ENCODE measurements at places on chromosomes 12 and 14. TPM values are rescaled to one million over a fixed set of nuclear protein-coding genes. Genes with fewer than 3 reads are reported as not detected.

The TXNRD1 gene
- total RNA-seq: 88.1 TPM

The RPL10L gene
- total RNA-seq: not detected

The PWP1 gene
- 13.1 TPM for total RNA-seq

The ASB2 gene
- total RNA-seq: 166 TPM

The CELA1 gene
- total RNA-seq: not detected

The OR6C76 gene
- total RNA-seq: not detected

The SCNN1A gene
- total RNA-seq: not detected

The BDKRB1 gene
- total RNA-seq: not detected

The NELL2 gene
- 1.2 TPM for total RNA-seq

The HSP90AA1 gene
- 351 TPM for total RNA-seq

The EXOC3L4 gene
- not detected for total RNA-seq

The SLC10A1 gene
- not detected for total RNA-seq

The PSEN1 gene
- total RNA-seq: 44.1 TPM

The POTEG gene
- total RNA-seq: not detected

The ANO2 gene
- 12.7 TPM for total RNA-seq

The NEUROD4 gene
- not detected for total RNA-seq

The NGB gene
- total RNA-seq: not detected

The PLXNC1 gene
- 3.5 TPM for total RNA-seq

The COX8C gene
- total RNA-seq: 2.0 TPM

The GALNT9 gene
- not detected for total RNA-seq

The GDF3 gene
- total RNA-seq: not detected

The LPAR5 gene
- 4.3 TPM for total RNA-seq

The CACNA1C gene
- 196 TPM for total RNA-seq

The CDC42BPB gene
- total RNA-seq: 58.9 TPM

The WNT5B gene
- 0.65 TPM for total RNA-seq

The ITPR2 gene
- 11.8 TPM for total RNA-seq

The ALG10 gene
- total RNA-seq: 4.4 TPM

The LTB4R gene
- total RNA-seq: 1.5 TPM

The MYL2 gene
- 11,547 TPM for total RNA-seq

The STAT2 gene
- total RNA-seq: 37.1 TPM

The SPPL3 gene
- total RNA-seq: 16.1 TPM

The KRT72 gene
- not detected for total RNA-seq

The ACSM4 gene
- not detected for total RNA-seq

The IPO8 gene
- total RNA-seq: 20.4 TPM

The IL23A gene
- total RNA-seq: not detected

The FGF6 gene
- total RNA-seq: not detected

The MYF5 gene
- not detected for total RNA-seq

The MTERF2 gene
- total RNA-seq: 26.6 TPM

The P2RX7 gene
- total RNA-seq: 8.6 TPM

The TMTC3 gene
- 13.8 TPM for total RNA-seq

The KRT6A gene
- not detected for total RNA-seq

The HSPA2 gene
- total RNA-seq: 14.4 TPM

The MYBPC1 gene
- total RNA-seq: 2.2 TPM

The SLCO1B1 gene
- total RNA-seq: not detected

The SLC38A2 gene
- total RNA-seq: 225 TPM

The OAS2 gene
- total RNA-seq: 6.5 TPM

The SDS gene
- total RNA-seq: not detected

The KRT76 gene
- not detected for total RNA-seq

The HOXC4 gene
- not detected for total RNA-seq

The IFI27 gene
- total RNA-seq: 176 TPM

The PTPRB gene
- total RNA-seq: 27.3 TPM

The CCDC196 gene
- total RNA-seq: not detected

The IGFBP6 gene
- total RNA-seq: 35.7 TPM

The TAOK3 gene
- 22.2 TPM for total RNA-seq

Measured in heart left ventricle (tissue), 16 donors.